ENCODE measurements at places on chromosomes 13 and 19.

GRCh38 chr19:42360787-42361544, 29.1 kb downstream of the CNFN start:
- DNase-seq, result no peak

DNA sequence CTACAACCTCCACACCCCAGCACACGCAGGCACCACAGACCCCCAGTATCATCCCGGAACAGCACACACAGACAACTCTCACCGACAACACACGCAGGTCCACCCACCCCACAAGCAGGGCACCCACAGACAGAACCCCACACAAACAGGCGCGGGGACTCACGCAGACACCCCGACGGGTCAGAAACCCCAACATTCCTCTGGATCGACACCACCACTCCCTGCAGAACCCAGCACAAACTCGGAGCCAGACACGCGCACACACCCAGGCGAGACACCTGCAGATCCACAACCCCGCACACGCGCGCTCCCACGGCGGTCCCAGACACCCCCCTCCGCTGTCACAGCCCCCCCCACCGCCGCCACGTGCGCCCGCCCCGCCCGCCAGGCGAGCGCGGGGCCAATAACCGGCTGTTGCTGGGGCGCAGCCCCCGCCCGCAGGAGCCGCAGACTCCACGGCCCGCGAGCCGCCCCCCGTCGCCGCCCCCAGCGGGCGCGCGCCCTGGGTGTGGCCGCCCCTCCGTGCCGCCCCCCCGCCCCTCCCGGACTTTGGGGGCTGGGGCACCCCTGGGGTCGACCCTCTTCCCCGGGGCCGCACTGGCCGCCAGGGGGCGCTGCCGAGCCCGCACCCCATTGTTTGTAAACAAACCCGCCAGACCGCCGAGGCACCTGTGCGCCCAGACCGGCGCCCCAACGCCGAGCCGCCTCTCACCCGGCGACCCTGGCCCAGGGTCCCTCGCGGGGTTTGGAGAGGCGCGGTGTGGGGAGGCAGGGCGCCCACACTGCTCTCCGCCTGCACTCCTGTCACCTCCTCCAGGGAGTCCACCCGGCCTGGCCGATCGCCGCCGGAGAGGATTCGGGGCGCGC, 712 bp downstream of the BBC3 start:
- DNase-seq, result peak; percentile 53

DNA sequence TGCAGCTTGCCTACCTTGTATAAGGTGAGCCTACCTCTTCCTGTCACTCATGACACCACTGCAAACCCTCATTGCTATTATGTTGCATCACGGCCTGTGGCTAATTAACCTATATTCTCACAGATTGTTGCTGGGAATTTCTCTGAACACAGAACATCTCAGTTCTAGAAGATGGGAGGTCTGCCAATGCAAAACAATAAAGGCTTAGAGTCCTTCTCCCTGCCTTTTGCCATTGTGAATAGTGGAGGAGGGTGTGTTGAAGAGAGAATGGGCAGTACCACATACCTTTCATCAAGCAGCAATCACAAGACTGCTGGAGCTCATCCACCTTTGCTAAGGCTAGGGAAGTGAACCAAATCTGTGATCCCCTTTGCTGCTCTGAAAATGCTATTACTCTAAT, 34.4 kb downstream of the WDFY2 start:
- DNase-seq, result peak; percentile 54

- DNase-seq, result peak; percentile 92
These were observed 8.6 kb downstream of the KDM4B start for GRCh38 chr19:4977299-4978174.

GRCh38 chr13:97223037-97223710, 1.0 kb downstream of the MBNL2 start:
- DNase-seq, result no peak

Data from fibroblast of pulmonary artery (primary cell).